WERI-Rb-1 (cell line): ENCODE measurements at places on chromosomes 6 and 20.
A peak's percentile ranks its signal among the peaks of the same experiment; 100 is the strongest.

- peak; percentile 39 for DNase-seq
Measured at GRCh38 chr6:168415098-168415992, 25.6 kb upstream of the SMOC2 start.

DNA sequence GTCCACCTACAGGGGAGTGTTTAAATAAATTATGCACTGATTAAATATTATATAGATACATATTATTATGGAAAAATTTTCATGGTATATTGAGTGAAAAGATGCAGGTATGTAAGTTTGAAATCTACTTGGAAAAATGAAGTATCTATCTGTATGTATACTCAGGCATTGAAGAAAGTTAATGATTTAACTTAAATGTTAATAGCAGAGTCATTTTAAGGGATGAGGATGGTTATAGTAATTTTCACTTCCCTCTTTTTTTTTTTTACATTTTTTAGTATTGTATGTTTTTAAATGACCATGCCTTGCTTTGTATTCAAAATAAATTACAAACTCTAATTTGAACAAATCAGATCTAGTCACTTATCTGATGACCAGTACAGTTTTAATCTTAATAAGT is 43.2 kb upstream of the NOTCH4 start:
- DNase-seq, result no peak

DNA sequence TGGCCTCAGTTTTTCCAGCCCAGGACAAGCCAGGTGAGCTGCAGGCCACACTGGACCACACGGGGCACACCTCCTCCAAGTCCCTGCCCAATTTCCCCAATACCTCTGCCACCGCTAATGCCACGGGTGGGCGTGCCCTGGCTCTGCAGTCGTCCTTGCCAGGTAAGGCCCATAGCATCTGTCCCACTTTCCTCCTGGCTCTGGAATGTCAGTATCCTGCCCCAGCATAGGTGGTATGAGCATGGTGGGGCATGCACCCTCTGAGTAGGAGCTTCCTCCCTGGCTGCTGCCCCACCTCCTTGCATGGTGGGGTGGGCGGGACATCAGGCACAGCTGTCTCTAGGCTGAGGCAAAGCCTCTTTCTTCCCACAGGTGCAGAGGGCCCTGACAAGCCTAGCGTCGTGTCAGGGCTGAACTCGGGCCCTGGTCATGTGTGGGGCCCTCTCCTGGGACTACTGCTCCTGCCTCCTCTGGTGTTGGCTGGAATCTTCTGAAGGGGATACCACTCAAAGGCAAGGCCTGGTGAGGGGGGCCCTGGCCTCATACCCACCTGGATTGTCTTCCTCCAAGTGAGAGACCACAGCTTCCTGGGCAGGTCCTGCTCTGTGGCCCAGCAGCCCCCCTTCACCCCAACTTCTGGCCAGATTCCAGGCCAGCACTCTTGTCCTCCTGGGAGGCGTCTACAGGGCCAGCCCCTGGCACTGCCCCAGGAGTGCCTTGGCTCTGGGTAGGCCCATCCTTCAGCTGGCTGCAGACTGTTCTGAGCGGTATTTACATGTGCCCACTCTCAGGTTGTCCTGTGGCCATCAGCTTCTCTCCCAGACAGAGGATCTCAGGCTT is 9.1 kb downstream of the PI16 start:
- no peak for DNase-seq

GRCh38 chr6:55953335-55953734 is 77.9 kb upstream of the BMP5 start:
- no peak for DNase-seq

GRCh38 chr20:47353239-47353691 is 3.2 kb downstream of the ZMYND8 start:
- no peak for DNase-seq

- DNase-seq, result no peak
Measured at GRCh38 chr20:33166533-33167113, 1.3 kb upstream of the BPIFA2 start.

DNA sequence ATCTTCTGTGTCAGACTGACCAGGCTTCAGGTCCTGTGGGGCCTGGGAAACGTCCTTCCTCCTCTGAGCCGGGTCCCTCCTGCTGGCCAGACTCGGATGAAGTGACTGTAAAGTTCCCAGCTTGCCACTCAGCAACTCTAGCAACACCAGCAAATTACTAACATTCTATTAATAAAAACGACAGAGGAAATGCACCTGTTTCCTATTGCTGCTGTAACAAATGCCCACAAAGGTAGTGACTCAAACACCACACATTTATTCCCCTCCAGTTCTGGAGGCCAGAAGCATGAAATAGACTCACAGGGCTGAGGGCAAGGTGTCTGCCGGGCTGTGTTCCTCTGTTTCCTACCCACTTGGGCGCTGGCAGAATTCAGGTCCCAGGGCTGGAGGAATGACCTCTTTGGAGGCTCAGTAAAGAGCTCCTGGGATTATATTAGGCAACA is 48.8 kb downstream of the CTCFL start:
- DNase-seq, result no peak

- no peak for DNase-seq
Measured at GRCh38 chr20:7989379-7989778, 30.2 kb downstream of the TMX4 start.

DNA sequence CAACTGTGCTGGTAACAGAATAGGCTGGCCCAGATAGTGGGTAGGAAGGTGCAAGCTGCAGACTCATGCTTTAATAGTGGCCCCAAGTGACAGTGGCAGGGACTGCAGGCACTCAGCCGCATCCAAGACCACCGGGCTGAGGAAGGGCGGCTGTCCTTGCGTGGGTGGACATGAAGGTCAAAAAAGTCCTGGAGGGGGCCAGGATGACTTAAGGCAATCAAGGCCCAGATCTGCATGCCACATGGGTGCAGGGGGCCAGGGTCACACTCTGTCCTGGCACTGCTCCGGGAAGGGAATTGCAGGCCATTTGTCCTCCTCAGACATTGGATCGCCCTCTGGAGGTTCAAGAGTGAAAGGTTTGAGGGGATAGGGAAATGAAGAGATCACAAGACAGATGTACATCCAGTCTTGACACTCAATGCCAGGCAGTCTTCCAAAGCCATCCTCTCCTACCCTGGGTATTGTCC is 10.4 kb upstream of the VNN2 start:
- DNase-seq, result peak; percentile 14

- DNase-seq, result no peak
Measured at GRCh38 chr6:85129881-85130280, 320.0 kb upstream of the NT5E start.

DNA sequence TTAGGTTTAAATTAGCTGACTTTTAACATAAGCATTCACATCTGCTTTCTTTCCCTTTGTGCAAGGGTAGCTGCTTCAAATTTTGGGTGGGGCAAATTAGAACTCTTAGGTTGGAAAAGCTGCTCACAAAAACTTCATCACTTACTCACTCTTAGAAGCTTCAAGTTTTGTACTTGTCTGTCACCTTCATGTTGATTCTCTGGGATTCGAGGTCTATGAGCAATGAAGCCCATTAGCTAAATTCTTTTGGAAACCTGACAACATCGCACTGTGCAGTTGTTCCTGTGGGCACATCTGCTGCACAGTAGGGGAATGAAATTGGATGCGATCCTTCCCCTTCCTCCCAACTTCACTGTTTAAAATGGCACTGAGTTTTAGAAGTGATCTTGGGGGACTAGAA is 156.1 kb downstream of the UBE3D start:
- no peak for DNase-seq

- DNase-seq, result no peak
Measured at GRCh38 chr6:103107985-103108384, 1714.5 kb downstream of the GRIK2 start.

DNA sequence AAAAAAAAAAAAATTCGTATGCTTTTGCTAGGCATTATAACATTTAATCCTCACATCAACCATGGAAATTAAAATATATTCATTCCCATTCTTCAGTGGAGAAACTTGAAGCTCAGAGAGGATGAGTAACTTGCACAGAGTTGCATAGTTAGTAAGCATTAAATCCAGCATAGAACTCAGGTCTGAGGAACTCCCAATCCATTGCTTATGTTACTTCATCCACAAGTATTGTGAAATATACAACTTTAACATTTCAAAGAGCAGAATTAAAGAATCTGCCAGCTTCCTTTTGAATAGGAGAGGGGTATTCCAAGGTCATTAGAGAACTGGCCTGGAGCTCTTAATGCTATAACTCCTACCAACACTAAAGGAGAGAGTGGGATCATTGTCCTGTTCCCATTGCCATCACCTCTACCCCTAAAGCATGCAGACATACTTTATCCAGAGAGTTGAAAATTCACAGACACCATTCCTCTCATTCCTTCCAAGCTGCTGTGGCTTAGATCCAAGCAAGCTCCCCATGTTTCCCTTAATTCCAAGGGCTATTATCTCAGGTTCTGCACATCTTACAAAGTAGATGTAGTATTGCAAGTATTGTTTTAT is 91.9 kb downstream of the FLRT3 start:
- DNase-seq, result no peak

DNA sequence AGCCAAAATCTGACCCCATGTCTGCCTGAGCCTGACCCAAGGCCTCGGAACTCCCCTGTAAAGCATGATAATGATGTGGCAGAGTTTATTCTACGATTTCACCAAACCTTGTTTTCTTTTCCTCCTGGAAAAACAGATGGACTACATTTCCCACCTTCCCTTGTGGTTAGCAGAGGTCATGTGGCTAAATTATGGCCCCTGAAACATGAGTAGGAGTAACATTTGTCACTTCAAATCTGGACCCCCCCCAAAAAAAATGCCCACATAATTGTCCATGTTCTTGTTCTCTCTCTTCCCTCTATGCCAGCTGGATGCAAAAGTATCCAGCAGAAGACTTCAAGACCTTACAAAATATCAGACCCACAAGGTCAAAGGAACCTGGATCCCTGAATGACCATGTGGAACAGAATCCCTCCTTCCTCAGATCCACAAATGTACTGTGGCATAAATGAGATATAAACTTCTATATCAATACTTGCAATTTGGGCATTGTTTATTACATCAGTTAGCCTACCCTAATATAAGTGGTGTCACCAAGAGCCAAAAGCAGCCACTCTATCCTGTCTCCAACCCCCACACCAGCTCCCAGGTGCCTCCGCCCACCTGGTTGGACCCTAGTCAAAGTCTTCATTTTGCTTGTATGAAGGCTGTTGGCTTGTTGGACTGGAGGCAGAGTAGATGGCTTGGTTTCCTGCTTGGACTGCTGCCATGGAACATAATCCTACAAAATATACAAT is 1.4 kb downstream of the C20orf96 start:
- DNase-seq, result no peak

GRCh38 chr6:160275511-160276003 is 16.9 kb upstream of the SLC22A2 start:
- no peak for DNase-seq

DNA sequence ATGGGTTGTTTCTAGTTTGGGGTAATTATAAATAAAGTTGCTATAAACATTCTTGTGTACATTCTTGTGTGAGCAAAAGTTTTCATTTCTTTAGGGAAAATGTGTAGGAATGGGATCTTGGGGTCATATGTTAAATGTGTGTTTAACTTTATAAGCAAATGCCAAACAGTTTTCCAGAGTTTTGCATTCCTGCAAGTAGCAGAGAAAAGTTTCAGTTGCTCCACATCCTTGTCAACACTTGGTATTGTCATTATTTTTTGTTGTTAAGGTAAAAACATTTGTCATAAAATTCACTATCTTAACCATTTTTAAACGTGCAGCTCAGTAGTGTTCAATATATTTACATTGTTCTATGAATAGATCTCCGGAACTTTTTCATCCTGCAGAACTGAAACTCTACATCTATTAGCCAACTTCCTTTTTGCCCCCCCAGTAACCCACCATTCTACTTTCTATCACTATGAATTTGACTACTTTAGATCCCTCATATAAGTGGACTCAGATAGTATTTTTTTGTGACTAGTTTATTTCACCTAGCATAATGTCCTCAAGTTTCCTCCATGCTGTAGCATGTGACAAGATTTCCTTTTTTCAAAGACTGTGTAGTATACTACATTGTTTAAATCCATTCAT is 48.4 kb downstream of the PHACTR2 start:
- DNase-seq, result no peak

GRCh38 chr6:169407325-169407724 is 153.7 kb upstream of the THBS2 start:
- DNase-seq, result no peak

- no peak for DNase-seq
Measured at GRCh38 chr6:83827050-83827449, 26.1 kb upstream of the RIPPLY2 start.

DNA sequence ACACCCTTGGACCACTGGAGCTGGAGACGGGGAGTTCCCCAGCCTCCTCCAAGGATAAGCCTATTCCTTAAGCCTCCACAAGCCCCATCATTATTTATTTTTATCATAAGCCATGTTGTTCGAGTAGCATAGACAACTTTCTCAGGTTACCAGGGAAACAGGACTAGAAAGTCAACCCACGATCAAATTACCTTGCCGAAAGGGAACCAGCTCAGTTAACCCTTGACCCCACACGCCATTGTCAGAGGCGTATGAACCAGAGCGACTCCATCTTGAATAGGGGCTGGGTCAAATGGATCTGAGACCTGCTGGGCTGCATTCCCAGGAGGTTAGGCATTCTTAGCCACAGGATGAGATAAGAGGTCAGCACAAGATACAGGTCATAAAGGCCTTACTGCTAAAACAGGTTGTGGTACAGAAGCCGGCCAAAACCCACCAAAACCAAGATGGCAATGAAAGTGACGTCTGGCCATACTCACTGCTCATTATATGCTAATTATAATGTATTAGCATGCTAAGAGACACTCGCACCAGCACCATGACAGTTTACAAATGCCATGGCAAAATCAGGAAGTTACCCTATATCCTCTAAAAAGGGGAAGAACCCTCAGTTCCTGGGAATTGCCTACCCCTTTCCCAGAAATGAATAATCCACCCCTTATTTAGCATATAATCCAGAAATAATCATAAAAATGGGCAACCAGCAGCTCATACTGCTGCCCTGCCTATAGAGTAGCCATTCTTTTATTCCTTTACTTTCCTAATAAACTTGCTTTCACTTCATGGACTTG is 22.4 kb downstream of the SYNJ2 start:
- no peak for DNase-seq

GRCh38 chr6:26383624-26384417 is 913 bp downstream of the BTN2A2 start:
- DNase-seq, result peak; percentile 48

GRCh38 chr20:12098421-12098820 is 180.7 kb downstream of the BTBD3 start:
- no peak for DNase-seq

GRCh38 chr6:108002365-108003221 is 44.6 kb upstream of the SEC63 start:
- peak; percentile 61 for DNase-seq

DNA sequence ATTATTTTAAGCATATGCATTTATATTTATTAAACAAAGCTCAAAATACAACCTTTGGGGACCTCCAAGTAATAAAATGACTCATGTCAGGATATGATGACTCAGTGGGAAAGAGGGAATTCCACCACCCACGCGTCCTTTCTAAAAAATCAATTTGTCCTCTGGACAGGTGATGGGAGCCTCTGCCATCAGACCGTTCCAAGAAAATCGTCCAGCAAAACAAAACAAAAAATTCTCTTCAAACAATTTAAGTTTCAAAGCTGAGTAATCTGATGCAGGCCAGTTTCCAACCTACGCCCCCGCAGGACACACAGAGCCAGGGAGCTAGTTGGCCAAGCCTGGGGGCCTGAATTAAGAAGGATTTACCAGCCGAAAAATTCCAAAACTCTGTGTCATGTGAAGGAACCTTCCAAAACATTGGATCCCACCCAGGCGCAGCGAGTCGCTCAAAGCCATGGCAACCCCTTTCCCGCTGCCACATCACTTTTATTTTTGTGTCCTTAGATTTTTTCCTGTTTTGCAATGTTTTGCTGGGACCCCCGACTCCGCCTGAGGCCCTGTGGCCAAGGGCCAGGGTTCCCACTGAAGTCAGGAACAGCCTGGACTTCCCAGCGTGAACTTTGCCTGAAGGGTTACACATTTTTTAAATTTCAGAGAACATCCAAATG is 95.3 kb downstream of the NFATC2 start:
- DNase-seq, result no peak

GRCh38 chr6:21900730-21901129 is 307.2 kb downstream of the SOX4 start:
- DNase-seq, result no peak
